ENCODE measurements at places on chromosomes 5 and 9.

DNA sequence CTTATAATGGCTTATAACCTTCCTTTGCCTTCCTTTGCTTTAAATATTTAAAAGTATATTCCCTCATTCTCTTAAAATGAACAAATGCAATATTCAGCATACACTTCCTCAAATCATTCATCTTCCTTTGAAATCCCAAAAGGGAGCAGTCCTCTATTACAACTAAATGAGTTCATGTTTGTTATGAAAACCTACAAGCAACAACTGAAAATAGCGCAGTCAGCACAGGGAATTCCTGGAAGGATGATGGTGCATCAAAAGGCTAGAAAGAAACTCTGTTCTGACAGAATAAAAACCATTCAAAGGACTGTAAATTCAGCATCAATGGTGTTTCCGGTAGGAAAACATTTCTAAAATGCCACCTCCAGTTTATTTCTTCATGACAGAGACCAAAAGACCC is 3.3 kb downstream of the NR6A1 start:
- DNase-seq: no peak

GRCh38 chr5:125848751-125849150 is 574.5 kb upstream of the GRAMD2B start:
- no peak for DNase-seq

DNA sequence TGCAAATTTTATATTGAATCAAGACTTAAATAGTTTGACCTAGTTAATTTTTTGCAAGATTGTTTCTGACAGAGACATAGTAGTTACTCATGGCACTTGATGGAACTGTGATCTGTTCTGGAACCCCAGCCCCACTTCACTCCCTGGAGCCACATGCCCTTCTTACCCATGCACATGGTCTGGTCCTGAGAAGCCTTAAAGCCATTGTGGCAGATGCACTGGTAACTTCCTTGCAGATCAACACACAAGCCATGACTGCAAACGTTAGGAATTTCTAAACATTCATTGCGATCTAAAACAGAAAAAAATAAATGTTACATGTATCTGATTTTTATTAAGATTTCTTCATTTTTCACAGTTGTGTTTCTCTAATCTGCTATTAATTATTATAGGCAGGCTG is 221.2 kb downstream of the SLC12A2 start:
- no peak for DNase-seq

GRCh38 chr5:82538339-82539034 is 260.3 kb upstream of the RPS23 start:
- DNase-seq: no peak

DNA sequence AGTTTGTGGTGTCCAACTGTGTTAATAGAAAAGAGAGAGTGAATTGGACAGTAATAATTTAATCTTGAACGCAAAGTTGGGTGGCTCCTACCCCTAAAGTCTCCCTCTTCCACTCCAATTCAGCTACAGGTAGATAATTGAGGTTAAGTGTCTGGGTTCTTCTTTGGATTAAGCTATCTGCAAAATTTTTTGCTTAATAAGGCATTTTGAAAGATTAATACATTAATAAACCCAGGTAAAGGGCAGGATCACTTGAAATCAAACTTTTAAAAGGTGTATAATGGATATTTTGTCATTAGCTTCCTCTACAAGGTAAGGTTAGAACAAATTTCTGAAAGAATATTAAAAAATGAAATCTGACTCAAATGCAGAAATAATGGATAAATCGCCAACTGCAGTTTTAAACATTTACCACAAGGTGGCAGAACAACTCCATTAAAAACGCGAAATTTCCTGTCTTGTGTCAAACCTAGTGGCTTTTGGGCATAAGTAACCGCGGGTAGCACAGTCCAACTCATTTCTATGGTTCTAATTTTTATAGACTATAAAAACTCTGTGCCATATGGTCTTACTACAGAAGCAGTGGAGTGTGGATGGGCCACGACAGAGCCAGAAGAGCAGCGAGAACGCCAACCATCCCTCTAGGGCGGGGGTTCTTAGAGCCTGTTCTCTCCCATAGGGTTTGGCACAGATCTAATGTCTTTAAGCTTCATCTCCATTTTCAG is 276.5 kb downstream of the ARHGEF28 start:
- DNase-seq: peak; percentile 54

GRCh38 chr9:138022756-138023393 is 145.3 kb downstream of the CACNA1B start:
- no peak for DNase-seq

DNA sequence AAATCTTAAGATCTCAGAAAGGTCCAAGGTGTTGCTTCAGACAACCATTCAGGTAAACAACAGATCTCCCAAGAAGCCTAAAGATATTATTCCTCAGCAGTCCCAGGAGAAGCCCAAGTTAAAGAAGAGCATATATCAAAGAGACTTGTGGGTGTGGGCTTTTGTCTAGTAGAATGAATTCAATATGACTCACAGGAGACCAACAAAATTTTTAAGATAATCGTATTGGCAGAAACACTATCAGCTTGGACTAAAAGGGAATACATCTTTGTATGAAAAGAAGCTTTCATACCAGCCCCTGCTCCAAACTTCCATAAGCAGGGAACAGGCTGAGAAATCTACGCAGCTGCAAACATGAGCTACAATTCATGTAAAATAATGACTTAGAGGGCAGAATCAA is 10.2 kb downstream of the CTNNAL1 start:
- no peak for DNase-seq

- no peak for DNase-seq
These were observed 5.8 kb upstream of the HAND1 start for GRCh38 chr5:154483654-154484392.

DNA sequence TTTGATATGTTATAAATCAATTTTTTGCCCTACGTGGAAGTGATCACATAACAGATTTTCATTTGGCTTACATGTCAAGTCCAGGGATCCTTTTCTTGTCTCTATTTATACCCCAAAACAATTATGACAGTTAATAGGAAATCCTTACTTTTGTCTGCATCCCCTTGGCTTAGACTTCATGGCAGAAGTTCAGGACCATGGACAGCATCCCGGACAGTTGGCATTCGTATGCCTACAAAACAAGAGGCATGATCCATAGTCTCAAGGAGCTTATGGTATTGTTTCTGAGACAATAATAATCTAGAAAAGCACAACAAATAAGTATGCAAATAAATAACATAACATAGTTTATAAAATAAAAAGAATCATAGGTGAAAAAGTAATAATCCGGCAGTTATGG is 214.3 kb upstream of the GRIA1 start:
- peak; percentile 5 for DNase-seq

DNA sequence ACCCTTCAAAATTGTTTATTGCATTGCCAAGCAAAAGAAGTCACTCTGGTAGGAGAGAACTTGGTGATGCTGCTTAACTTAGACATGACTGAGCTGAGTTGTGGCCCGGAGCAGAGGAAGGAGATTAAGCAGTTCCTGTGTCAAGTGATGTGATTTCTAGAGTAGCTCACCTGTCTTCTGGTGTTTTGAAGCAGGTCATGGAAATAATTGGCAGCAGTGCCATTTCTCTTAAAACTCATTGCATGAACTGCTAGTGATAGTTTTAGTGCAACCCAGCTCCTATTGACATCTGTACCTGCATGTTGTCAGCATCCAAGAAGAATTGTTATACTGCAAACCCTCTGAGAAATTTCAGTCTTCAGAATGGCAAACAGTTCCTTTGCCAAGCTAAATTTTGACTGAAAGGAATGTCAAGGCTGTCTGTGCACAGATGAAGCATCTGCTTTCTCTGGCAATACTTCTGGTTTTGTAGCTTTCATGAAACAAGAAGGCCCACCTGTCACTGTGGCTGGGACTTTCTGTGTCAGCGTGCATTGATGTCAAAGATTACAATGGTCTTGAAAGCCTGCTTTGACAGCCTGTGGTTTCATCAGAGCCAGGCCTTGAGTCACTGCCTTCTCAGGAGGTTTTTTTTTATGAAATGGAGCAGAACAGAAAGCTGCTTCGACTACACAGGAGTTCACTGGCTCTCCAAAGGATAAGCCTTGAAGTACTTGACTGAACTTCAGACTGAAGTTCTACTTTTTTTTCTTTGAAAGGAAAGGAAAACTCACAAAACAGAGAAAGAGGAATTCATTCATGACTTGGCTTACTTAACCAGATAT is 90.6 kb downstream of the RALGPS1 start:
- no peak for DNase-seq

DNA sequence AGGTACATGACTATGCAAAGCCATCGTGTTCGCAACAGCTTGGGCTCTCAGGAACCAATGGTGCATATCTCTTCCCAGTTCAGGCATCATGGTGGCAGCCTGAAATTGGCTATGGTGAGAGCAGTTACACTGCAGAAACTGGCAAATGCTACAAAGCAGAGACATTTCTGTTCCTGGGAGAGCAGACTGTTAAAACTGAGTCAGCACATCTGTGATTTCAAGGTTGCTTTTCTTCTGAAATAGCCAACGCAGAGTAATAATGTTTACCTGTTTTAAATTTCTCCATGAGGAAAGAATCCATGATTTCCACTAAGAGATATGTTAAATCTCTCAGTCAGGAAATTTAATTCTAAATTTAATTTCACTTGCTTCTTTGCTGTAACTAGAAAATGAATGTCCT is 47.8 kb downstream of the C7 start:
- no peak for DNase-seq

DNA sequence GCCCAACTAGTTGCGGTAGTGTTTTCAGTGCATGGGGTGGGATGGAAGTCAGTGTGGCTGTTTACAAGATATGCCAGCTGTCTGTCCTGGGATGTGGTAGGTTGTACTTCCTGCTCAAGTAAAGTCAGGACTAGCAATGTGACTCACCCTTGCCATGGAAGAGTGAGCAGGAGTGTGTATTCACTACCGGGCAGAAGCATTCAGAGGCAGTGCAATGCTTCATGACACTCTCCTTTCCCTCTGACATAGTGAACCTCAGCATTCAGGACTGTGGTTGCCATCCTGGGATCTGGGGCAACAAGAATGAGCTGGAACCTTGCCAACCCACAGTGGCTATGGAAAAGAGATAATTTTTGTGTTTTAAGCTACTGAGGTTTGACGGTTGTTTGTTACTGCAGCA is 68.9 kb downstream of the BOD1 start:
- DNase-seq: no peak

GRCh38 chr9:80552931-80553330 is 981.2 kb downstream of the TLE4 start:
- DNase-seq: no peak

- DNase-seq: no peak
These were observed 73.8 kb upstream of the SPINK5 start for GRCh38 chr5:147989994-147990393.

DNA sequence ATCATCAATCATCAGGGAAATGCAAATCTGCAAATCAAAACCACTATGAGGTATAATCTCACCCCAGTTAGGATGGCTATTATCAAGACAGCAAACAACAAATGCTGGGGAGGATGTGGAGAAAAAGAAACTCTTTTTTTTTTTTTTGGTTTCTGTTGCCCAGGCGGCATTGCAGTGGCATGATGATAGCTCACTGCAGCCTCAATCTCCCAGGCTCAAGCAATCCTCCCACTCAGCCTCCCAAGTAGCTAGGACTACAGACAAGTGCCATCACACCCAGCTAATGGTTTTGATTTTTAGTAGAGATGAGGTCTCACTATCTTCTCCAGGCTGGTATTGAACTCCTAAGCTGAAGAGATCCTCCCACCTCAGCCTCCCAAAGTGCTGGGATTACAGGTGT is 5.4 kb upstream of the CNTRL start:
- no peak for DNase-seq

- DNase-seq: no peak
These were observed 400.3 kb downstream of the EBF1 start for GRCh38 chr5:158699298-158699880.

Data from HTR-8/SVneo (cell line).